Kidney epithelial cell (primary cell): ENCODE measurements at places on chromosomes 2 and 18.

DNA sequence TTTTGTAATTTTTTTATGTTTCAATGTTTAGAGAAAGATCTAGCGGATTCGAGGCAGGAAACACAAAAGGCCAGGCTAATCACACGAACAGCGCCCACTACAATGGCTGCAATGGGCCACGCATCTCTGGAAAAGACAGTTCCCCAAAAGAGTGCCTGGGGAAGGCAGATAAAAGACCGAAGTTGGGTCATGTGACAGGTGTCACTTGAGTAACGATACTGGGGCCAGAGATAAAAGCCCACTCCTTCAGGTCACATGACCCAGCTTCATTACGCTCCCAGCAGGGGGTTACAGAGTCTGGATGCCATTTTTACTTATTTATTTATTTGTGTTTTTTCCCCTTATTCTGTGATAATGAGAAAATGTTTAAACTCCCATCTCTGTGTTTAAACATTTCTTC is 95.4 kb downstream of the CDK15 start:
- DNase-seq: no peak

GRCh38 chr2:217656316-217656715 is 346.5 kb downstream of the TNS1 start:
- no peak for DNase-seq

DNA sequence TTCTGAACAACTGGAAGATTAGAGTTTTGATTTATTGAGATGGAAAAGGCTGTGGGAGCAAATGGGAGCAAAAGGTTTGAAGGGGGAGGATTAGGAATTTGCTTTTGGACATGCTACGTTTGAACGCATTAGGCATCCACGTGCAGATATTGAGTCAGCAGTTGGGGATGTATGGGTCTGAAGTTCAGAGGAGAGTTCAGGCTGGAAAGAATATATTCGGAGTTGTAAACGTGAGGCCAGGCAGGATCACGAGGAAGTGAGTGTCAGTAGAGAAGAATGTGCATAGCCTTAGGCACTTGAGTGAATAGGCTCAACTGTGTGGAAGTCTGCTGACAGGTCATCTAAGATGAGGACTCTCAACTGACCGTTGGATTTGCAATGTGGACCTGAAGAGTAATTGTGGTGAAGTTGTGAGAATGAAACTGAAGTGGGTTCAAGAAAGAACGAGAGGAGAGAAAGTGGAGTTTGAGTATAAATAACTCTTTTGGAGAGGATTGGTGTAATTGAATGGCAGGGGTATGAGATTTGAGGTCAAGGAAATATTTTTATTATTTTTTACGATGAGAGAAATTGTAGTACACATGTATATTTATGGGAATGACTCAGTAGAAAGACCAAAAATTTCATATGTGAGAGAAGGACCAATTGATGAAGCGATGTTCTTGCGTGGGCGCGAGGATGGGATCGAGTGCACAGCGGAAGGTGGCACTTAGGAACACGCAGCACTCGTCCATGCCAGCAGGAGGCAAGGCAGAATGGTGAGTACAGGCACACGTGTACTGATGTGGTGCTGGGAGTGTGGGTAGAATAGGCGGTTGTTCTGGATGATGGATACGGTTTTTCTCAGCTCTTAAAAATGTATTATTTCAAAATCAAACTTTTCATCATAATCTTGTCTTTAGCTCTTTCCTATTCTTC is 40.5 kb upstream of the POLE4 start:
- DNase-seq: peak; percentile 60

DNA sequence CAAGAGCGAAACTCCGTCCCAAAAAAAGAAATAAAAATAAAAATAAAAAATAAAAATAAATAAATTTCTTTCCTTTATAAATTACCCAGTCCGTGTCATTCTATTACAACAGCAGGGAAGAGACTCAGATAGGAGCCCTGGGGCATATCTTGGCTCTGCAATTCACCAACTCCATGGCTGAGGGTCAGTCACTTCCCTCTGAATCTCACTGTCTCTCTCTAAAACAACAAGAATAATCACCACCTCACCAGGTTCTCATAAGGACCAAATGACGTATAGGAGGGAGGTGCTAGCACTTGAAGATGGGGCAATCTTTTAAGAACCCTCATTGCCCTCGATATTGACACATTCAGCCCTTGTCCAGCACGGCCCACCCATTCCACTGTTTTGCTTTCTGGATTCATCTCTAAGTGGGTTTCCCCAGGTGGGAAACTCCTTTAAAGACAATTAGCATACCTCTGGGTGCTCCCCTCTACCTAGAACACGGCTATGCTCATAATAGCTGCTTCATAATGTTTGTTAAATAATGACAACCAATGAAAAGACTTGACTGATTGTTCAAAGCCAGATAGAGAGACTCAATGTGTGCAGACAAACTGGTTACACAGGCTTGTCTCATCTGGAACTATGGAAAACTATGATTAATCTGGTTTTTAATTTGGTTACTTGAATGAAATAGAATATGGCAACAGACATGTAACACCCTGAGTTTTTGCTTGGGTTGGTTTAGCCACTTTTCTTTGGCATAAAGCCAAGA is 15.1 kb downstream of the MYCN start:
- DNase-seq: no peak

DNA sequence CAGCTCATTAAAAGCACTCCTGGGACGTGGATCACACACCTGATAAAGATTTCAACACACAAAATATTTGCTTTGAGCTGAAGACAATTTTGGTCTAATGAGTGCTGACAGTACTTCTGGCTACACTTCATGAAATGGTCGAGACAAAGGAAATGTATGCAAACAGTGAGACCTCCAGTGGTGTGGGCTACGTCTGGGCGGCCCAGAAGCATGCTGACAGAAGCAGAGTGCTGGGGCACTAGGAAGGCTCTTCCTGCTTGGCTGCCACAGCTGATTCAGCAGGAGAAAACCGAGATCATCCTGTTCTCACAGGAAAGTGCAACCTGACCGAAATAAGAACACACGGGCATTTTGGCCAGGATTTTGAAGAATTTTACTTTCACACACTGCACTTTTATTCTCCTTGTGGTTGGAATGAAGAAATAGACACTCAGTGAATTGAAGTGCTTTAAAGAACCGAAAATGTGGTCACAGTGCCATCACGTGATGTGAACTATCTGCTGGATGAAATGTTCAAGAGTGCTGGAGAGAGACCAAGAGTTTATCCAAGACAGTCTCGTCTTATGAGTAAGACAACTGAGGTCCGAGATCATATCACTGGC is 149.5 kb downstream of the CCBE1 start:
- no peak for DNase-seq

GRCh38 chr2:105510761-105511528 is 112.1 kb upstream of the FHL2 start:
- DNase-seq: peak; percentile 31

GRCh38 chr2:196291873-196292800 is 120.8 kb upstream of the STK17B start:
- DNase-seq: peak; percentile 72

DNA sequence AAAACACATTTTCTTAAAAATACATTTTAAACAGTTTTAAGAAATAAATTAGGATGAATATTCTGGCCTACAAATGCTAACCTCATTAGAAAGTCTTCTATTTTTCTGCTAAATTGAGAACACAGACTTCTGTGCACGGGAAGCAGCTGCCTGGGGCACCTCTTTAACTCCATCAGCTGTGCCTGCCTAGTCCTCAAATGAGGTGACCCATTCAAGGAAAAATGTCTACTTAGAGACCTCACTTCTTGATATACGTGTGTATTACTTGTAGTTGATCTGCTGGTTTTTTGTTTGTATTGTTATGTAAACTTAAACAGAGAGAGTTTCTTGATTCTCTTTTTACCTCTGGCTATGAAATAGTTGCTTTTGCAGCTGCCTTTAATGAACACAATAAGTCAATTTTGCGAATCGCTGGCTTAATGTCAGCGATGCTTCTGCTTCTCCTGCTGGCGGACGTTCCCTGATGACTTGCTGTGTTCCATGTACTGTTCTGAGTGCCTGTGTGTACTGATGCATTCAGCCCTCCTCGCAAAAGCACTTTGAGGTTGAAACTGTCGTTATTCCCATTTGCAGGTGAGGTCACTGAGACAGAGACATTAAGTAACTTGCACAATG is 88.7 kb upstream of the TXNDC2 start:
- peak; percentile 61 for DNase-seq

DNA sequence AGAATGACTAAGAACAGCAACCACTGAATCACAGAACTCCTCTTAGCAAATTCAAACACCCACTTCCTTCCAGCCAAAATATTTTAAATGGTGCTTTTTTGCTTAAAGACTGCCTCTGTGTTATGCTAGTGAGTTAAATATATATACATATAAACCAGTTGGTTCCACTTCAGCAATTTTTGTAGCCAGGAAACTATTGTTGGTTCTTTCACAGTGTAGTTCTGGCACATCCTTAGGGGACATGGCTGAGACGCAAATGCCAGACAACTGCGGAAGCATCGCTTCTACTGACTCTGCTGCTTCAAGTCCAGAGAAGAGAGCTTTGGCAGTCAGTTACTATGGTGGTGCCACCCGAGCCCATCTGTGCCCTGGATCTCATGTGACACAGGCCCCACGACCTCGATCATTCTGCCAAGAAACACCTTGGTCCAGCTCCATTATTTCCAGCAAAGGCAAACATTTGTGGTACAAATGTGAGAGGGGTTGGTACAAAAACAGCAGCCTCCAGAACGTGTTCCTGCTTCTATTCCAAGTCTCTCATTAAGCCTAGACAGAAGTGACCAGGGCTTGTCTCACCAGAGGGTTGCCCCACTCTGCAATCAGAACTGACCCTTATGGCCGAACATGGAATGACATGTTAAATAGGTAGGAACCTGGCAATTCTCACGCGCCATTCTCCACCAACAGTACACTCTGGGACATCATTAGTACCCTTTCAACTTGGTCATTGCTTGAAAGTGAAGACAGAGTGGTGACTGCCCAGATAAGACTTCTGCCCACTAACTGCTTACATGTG is 117.8 kb upstream of the NRP2 start:
- DNase-seq: no peak

- DNase-seq: no peak
Measured at GRCh38 chr18:55457028-55457427, 131.0 kb downstream of the TCF4 start.

DNA sequence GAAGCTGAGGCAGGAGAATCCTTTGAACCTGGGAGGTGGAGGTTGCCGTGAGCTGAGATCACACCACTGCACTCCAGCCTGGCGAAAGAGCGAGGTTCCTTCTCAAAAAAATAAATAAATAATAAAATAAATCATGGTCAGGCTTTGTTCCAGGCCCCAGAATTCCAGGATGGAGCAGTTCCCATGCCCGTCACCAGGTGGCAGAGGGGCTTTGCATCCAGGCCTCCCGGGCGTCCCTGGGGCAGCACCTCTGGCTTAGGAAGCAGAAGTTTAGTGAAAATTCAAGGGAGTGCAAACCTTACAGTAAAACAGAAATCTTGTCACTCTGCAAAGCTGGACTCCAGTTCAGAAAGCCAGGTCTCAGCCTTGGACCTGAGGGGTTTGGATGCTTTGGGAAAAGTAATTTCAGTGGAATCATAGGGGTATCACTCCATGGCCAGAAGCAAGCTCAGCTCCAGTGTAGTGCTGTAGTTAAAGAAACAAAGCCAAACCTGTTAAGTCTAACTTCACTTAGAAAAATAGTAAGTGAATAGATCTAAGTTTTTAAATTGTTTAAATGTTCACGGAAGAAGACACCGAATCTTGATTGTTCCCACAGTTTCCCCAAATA is 512.7 kb downstream of the CMPK2 start:
- no peak for DNase-seq

- no peak for DNase-seq
Measured at GRCh38 chr2:149271575-149271974, 58.8 kb upstream of the LYPD6 start.

GRCh38 chr2:151971301-151972051 is 127.4 kb downstream of the CACNB4 start:
- DNase-seq: no peak

DNA sequence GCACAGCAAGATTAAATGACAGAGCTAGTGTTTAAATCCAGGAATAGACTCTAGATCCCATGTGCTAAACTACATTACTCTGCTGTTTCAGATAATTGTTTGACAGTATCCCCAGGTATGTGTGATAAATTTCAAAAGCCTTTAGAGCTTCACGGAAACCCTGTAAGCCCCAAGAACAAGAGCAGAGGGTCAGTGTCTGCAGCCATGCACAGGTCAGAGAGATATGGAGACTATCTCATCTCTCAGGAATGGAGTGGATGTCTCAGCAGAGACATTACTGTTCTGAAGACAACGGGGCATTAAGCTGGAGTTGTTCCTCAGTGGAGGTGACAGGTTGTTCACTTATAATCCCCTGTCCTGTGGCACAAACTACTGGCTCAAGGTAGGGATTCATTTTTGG is 139.1 kb upstream of the FOSL2 start:
- no peak for DNase-seq

DNA sequence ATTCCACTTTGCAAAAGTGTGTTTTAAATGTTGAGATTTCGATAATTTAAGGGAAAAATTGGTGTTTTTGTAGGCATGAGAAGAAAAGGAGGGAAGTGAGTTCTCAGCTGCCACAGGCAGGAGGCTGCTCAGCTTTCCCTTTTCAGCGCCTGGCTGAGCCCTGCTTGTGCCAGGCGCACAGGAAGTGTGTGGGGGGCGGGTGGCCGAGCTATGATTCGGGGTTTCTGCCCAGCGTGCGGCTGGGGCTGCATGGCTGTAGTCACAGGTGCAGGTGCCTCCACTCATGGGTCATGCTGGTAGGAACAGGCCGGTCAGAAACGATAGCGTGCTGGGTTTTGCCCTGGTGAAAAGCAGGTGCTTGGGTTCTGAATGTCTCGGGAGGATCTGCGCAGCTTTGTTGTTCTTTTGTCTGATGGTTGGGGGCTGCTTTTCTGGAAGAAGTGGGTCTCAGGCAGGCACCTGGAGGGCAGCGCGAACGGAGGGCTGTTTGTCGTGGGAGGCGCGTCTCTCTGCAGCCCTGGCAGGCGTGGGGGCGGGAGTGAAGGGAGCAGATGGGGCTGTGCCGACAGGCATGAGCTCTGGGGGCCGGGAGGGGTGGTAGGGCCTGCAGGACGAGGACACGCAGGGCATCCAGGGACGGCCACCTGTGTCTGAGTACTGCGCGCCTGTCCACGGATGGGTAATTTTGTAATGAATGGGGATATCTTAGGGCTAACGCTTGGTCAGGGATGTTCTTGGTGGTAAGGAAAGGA is 2.1 kb downstream of the KCNG2 start:
- no peak for DNase-seq

DNA sequence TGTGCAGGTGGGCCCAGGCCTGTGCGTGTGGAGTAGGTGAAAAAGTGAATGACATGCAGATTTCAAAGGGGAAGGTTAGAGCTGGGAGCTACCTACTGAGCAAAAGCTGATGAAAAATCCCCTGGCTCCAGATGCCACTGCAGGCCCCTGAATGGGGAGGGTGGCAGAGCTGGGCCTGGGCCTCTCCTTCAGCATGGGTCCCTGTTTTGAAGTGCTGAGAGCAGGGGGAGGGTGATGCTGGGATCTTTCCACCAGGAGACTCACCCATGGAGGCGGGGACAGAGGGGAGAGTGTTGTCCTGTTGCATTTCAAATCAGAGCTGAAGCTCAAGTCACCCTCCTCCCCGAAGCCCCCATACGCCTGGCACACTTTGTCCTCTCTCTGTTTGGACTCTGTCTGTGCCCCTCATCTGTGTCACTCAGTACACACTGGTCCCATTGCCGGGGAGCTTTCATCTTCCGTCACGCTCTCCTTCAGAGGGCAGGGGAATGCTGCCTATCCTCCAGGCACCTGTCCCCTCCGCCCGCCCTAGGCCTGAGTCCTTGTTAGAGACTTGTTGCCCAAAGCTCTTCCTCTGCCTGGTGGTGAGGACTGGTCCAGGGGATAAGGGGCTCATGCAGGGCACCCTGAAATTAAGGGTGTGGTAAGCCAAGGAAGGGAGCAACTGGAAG is 206.6 kb downstream of the HAUS1 start:
- DNase-seq: no peak
